ENCODE measurements at places on chromosomes 16 and 17.

- no peak for DNase-seq
These were observed 382.8 kb downstream of the SEC14L1 start for GRCh38 chr17:77523540-77523939.

DNA sequence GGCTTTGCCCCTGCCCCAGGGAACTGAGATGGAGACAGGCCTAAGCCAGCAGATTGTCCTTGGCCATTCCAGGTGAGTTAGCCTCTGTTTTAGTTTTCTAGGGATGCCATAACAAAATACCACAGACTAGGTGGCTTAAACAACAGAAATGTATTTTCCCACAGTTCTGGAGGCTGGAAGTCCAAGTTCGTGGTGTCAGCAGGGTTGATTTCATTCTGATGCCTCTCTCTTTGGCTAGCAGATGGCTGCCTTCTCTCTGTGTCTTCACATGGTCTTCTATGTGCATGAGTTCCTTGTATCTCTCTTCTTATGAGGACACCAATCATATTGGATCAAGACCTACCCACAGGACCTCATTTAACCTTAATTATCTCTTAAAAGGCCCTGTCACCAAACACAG is 12.8 kb downstream of the FAM20A start:
- DNase-seq = no peak

GRCh38 chr17:70208080-70208794 is 38.9 kb downstream of the KCNJ2 start:
- DNase-seq = no peak

DNA sequence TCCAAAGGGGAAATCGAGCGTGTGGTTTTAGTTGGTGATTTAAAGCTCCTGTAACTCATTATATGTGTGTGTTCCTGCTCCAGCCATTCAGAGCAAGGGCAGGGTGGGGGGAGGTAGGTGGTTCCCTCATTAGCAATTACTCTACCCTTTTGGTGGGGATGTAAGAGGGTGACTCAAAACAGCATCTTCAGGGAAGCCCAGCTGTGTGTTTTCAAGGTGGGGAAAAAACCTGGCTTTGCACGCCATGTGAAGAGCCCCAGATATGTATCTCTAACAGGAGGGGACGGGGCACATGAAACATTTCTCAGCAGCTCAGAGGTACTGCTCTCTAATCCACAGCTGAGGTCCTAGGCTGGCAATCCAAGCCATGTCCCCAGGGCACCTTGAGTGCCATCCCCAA is 241.3 kb upstream of the ZFHX3 start:
- no peak for DNase-seq

DNA sequence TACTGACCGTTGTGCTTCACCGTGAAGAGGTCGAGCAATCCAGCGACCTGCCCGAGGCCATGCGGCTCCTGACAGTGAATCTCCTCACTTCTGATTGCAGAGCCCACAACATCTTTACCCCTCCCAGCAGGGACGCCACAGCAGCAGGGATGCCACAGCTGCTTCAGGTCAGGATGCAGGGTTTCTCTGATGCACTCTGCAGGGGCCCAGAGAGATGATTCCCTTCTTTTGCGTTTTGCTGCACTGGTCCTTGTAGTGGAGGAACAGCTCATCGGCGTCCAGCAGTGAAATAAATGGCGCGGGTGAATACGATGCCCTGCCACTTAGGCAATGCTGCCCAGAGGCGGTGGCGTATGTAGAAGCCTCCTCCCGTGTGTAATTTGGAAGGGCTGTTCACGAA is 5.6 kb downstream of the KIAA0513 start:
- DNase-seq = no peak

DNA sequence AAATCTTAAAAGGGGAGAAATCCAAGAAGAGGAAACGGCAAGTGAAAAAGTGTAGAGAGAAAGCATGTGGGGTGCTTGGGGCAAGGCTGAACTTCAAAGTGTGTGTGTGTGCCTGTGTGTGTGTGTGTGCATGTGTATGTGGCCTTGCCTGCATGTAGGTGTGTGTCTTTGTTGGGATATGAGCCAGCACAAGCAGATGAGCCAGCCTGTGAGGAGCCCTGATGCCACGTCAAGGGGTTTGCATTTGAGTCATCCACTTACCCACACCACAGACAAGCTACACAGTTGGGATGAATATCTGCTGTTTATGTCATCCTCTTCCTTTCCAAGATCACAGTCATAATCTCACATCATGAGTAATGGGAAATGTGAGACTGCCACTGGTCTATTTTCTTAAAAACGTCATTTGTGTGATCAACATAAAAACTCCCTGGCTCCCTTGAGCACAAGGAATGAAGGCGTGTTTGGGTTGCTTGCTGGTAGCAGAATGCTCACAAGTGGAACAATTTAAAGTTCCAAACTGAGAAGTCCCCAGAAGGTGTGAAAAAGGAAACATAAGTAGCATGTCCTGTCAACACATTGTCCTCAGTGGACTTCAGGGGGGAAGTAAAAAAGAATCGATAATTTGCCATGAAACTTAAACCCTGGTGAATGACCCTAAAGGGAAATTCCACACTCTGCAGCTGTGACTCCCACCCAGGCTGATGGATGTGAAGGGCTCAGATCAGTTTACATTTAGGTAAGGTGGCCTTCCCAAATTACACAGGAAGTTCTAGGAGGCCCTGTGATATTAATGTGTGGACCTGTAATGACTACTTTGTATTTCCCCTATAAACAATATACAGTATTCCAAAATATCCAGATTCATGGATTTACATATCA is 14.7 kb downstream of the KCTD19 start:
- peak; percentile 99 for DNase-seq

GRCh38 chr17:79927688-79928501 is 88.7 kb upstream of the CBX4 start:
- DNase-seq = no peak

- no peak for DNase-seq
These were observed 4.9 kb upstream of the ACTG1 start for GRCh38 chr17:81517339-81518112.

DNA sequence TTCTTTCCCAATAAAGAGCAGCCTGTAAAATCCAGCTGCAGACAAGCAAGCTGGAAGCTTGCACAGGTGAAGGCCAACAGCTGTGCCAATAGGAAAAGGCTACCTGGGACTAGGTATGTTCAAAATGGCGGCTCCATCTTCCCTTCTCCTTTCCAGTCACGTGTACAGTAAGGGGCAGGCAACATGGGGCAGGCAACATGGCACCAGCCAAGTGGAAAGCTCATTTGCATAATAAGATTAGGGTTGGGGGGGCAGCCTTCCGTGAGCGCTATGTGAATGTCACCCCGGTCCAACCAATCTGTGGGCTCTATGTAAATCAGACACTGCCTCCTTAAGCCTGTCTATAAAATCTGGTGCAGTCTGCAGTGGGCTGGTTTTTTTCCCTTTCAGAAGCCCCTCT is 31.3 kb downstream of the TVP23A start:
- DNase-seq = no peak

GRCh38 chr17:71872843-71873485 is 247.9 kb upstream of the SOX9 start:
- DNase-seq = no peak

GRCh38 chr16:67928561-67929364 is 2.9 kb downstream of the CTRL start:
- peak; percentile 68 for DNase-seq

GRCh38 chr17:62826956-62827355 is 18.8 kb upstream of the MARCHF10 start:
- DNase-seq = no peak

GRCh38 chr16:87740909-87741424 is 24.8 kb downstream of the KLHDC4 start:
- no peak for DNase-seq

GRCh38 chr17:65079489-65079900 is 23.0 kb upstream of the GNA13 start:
- no peak for DNase-seq

DNA sequence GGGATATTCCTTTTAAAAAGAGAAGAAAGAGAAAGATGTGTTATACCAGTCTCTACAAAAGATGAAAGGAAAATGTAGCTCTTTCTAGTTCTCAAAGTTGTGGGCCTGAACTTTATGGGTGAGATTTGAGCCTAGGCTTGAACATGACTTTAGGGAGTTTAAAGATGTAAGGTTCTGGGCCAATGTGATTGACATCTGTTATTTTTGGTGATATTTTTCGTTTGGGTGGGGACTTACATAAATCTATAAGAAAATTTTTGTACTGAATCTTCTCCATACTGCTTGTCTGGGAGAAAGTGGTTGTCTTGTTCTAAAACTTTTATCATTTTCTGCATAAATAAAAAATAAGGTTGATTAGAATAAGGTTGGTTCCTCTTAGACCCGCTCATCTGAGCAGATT is 4.8 kb downstream of the PRKCA start:
- no peak for DNase-seq

GRCh38 chr17:41633556-41634199 is 9.3 kb upstream of the KRT17 start:
- DNase-seq = no peak

DNA sequence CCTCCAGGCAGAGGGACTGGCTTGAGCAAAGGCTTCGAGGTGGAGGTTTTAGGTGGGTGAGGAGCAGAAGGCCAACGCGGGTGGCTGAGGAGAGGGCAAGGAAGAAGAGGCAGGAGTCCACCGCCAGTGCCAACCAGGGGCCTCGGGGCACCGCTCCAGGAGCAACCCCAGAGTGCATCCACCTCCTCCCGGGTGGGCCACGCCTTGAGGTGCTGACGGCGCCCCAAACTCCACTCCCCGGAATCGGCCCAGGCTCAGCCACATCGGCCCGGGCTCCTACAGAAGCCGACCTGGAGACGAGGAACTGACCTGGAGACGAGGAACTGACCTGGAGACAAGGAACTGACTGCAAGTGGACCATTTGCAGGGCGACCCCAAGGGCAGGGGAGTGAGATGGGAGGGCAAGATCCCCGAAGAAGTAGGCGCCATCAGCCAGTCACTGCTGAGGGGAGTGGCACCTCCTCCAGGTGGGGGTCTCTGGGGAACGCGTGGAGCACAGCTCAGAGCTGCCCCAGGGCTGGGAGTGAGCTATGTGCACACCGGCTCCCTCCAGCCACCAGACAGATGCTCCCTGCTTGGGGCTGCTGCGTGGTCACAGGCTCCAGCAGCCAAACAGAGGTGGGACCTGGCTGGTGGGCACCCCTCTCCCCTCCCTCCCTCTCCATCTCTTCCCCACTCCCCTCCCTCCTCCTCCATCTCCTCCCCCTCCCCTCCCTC is 29.2 kb upstream of the CBFA2T3 start:
- no peak for DNase-seq

- no peak for DNase-seq
These were observed 258.6 kb downstream of the SNX29 start for GRCh38 chr16:12235110-12235509.

- no peak for DNase-seq
These were observed 258.6 kb downstream of the HS3ST3B1 start for GRCh38 chr17:14559264-14560119.

- DNase-seq = no peak
These were observed 98.9 kb upstream of the DYNLRB2 start for GRCh38 chr16:80441935-80442334.

DNA sequence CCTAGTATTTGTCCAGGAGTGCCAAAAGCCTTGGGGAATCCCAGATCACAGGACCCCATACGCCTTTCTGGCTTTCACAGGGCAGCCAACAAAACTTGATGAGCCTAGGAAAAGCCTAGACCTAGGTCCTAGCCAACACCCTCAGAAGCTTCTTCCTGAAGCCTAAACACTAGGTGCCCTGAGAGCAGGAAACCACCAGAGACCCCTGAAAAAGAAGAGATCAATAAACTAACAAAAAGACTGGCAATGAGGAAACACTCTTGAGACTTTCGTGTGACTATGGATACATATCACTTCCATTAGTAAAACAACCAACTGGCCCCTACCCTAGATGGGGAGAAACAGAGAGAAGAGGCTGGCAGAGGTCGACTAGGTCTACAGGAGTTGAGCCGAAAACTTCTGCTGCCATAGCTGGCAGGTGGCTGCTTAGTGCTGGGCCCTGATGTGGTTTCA is 1.2 kb downstream of the ORMDL3 start:
- DNase-seq = no peak

- DNase-seq = no peak
These were observed at the start of gene MMP2 for GRCh38 chr16:55478827-55479429. MMP2 (plus strand) TSS chr16:55479198; CDS start chr16:55479480, 282 bp downstream.

DNA sequence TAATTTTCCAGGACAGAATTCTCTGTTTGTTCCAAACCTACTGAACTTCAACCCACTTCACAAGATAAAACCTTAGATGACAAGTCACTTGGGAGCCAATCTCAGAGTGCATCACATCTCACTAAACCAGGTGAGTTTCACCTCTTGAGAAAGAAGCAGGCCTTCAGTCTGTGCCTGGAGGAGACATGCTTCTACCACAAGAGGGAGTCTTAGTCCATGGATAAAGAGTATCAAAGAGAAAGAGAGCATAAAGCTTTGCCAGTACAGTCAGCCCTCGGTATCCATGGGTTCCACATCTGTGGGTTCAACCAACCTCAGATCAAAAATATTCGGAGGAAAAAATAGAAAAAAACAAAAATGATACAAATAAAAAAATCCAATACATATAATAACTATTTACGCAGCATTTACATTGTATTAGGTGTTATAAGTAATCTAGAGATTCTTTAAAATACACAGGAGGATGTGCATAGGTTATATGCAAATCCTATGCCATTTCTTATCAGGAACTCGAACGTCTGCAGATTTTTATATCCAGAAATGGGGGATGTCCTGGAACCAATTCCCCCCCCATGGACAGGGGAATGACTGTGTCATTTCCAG is 37.7 kb downstream of the DUSP14 start:
- DNase-seq = no peak

- DNase-seq = no peak
These were observed 5.7 kb downstream of the ATP2C2 start for GRCh38 chr16:84373907-84374489.

DNA sequence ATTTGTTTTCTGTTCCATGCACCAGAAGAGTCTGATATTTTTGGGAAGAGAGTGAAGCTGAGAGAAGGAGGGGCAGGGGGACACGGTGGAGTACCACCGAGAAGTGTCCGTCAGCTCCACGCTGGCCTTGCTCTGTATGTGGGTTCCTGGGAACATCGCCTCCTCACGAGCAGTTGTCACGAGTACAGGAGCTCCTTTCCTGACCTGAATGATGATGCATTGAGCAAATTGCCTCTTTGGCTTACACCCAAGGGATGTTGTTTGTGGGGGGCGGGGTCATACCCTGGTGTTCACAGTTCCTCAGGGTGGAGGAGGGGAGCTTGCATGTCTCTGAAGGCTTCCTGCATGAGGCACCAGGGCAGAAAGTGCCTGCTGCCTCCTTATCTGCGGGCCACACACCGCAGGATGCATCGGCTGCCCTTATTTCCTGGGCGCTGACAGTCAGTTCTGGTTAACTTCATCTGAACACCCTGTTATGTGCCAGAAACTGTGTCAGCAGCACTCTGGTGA is 36.2 kb downstream of the RGS9 start:
- DNase-seq = peak; percentile 42

DNA sequence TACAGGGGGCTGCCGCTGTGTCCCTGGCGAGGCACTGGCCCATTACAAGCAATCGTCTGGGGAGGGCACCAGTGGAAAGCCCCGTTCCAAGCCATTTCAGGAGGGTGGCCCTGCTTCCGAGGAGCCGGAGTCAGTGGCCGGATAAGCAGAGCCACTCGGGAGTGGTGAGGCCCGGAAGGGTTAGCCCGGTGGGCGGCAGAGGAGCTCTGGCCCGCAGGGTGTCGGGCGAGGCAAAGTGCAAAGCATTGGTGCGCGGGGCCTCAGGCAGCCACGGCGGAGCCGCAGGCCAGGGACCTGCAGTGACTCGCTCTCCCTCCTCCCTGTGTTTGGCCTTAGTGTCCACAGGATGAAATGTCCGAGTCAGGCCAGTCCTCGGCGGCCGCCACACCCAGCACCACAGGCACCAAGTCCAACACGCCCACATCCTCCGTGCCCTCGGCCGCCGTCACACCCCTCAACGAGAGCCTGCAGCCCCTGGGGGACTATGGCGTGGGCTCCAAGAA is 24.6 kb downstream of the NME3 start:
- no peak for DNase-seq

All from T-helper 2 cell (primary cell).